C1 segment of cervical spinal cord (tissue), 14 donors: ENCODE measurements at places on chromosomes 16 and 17.

DNA sequence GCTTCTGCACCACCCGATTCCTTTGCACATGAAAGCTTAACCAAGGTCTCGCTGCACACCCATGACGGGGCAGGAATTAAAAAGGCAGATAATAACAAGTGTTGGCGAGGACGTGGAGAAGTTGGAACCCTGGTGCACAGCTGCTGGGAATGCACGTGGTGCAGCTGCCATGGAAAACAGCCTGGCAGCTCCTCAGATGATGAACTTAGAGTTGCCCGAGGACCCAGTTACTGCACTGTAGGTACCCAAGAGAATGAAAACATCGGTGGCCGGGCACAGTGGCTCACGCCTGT lies 211.6 kb upstream of the CIBAR2 start:
- DNase-seq, result no peak

- DNase-seq, result no peak
Measured at GRCh38 chr16:53626811-53627210, 76.8 kb downstream of the RPGRIP1L start.

GRCh38 chr17:58452738-58453137 lies 35.4 kb upstream of the RNF43 start:
- no peak for DNase-seq

GRCh38 chr17:5126719-5127488 lies 11.1 kb downstream of the USP6 start:
- DNase-seq, result no peak

DNA sequence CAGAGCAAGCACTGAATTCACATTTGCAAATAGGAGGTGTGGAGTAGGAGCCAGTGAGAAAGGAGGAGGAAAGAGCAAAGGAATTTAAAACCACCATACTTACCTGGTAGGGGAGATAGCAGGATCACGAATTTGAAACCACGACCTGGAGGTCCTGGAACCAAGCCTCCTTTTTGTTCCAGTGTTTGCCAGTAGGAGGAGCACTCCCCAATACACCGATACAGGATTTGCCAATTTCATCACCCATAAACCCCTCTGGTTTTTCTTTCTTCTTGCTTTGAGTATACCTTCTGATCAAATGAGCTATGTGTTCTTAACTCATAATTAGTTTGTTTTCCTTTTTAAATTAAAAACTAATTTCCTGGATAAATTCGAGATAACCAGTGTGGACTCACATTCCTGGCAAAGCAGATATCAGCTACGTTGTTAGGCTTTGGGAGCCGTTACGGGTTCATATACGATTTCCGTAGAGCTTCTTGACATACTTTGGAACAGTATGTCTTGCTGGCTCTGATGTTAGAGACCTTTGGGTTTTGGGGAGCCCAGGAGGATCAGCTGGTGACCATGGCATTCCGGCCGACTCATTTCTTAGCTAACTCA lies 22.7 kb downstream of the BCO1 start:
- no peak for DNase-seq

GRCh38 chr16:19118938-19119431 lies 5.2 kb downstream of the ITPRIPL2 start:
- no peak for DNase-seq
